ENCODE measurements at places on chromosomes 3 and 15. TPM values are rescaled to one million over a fixed set of nuclear protein-coding genes. Genes with fewer than 3 reads are reported as not detected.

DNA sequence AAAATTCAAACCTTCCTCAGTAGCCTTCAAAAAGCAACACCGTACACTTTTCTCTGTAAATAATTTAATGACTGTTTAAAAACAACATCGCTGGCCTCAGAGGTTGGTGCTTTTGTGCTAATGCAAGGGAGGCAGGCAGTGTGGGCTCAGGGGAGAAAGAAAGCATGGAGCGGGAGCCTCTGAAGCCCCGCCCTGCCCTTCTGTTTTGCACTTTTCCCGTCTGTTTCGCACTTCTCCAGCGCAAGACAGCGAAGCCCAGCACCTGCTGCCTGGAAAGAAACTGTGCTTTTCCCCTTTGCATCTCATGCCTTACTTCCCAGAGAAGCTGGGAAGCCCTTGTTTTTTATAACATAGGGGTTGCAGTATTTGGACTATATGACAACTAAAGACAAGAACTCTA lies 23.1 kb downstream of the TRPM1 start:
- no peak for DNase-seq

DNA sequence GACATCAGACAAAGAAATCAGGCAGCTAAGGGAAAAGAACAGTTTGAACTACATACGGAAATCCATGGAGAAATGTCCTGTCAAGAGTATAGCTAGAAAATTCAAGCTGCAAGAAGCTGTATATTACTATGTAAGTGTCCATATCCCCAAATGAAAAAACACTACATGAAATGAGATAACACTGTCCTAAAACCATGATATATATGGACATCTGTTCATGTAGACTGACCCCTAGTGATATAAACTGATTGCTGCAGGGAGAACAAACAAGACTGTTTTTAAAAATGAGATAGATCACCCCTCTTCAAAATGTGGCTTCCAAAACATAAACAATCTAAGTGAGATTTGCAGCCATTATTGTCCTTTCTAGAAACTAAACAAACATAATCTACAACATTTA lies 985.6 kb downstream of the EPHA3 start:
- DNase-seq = no peak

GRCh38 chr15:81945014-81945615 lies 100.7 kb downstream of the MEX3B start:
- no peak for DNase-seq

DNA sequence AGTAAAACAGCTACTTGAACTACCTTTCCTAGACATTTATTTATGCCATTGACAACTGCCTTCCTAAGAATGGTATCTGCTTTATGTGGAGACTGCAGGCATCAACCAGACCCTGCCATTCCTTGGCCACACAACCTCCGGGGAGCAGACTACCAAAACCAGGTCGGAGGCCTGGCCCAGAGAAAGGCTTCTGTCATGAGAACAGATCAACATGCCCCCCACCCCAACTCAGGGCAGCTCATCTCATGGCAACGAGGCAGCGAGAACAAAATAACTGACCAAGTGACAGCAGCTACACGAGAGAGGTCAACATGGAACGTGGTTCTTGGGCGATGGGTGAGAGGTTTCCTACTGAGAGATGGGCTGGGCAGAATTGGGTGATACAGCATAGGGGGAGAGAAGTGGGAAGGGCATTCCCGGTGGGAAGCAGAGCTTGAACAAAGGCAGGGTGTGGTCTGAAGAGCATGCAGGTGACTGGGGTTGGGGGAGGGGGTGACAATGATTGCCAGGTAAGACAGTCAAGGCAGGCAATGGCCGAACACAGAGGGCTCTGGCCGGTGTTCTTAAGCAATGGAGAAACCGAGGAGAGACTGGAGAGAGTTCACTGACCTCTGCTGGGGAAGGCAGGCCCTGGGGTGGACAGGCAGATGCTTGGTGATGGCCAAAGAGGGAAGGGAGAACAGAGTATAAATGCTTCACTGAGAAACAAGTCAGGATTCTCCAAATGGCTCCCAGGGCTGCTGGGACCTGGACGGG lies 33.9 kb downstream of the CCDC12 start:
- no peak for DNase-seq

DNA sequence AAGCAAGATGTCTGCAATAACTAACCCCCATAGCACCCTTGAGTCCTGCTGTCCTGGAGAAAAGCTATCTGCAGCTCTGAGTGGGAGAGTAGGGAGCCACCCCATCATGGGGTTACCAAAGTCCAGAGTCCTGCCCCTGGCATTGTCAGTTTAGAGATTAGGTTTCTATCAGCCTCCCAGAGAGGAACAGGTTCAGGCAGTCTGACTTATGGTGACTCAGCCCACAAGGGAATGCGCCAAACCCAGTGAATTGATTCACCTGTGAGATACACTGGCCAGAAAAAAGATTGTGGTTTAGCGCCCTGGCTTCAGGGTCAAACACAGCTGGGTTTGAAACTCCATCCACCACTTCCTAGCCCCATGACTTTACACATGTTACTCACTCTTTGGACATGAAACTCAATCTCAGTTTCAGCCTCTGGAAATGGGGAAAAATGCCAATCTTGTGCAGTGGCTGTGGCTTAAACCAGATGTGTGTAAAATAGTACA lies 263.6 kb upstream of the HES1 start:
- peak; percentile 98 for DNase-seq

DNA sequence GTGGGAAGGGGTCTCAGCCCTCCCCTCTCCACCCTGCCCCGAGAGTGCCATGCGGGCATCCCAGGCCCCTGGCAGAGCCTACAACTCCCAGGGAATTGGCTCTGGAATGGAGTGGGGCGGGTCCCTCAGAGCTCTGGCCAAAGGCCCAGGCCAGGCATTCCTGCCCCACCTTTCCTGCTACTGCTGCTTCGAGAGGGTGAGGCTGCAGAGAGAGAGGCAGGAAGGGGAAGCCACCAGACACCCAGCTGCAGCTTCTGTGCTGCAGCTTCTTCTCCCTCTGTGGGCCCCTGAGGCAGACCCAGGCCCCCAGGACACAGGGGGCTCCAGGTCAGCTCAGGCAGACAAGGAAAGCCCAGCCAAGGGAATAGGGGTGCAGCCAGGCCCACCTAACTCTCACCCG lies 2.7 kb downstream of the ALS2CL start:
- no peak for DNase-seq

- DNase-seq = no peak
Measured at GRCh38 chr15:33565094-33565493, 254.3 kb downstream of the RYR3 start.

DNA sequence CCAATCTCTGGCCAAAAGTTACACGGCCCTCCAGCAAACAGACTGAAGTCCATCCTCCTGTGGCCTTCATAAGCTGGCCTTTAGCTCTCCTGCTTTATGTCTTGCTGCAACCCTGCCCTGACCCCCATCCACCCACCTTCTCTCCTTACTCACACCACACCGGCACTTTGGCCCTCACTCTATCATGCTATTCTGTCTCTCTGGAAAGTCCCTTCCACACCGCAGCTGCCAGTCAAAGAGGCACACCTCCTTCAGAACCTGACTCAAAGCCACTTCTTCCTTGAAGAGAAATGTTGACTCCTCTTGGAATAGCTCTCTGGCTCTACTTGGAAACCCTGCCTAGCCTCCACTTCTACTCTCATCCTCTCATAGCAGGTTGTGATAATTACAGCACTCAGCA lies 4.5 kb downstream of the GPR156 start:
- no peak for DNase-seq

DNA sequence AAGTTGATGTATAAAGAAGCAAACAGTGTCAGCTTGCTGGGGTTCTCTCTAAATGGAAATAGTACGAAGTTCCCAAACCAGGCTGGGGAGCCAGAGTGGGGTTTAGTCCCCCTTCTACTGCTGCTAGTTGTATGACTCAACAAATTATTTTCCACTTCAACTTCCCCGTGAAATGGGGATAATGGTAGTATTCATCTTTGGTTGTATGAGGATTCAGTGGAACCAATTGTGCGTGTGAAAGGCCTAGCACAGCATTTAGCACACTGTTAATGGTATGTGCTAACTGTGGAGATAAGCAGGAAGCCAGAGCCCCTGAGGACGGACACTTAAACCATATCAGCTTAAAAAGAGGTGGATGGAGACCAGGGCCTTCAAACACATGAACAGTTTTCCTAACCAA lies 4.2 kb downstream of the SORD start:
- DNase-seq = no peak

DNA sequence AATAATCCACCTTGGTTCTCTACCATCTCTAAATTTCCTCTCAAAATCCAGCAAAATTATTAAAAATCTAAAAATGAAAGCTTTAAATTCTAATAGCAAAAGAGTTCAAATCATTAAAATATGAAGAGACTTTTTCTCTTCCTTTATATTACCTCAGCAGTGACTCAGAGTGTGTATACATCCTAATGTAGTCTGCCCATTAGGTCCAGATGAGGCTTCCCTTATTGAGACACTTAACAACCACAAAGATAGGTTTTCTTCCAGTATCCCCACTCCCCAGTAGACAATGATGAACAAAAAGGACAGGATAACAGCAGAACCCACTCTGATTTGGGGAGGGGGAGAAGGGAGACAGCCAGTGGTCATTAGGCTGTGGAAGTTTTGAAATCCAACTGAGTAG lies 61.5 kb upstream of the DCBLD2 start:
- DNase-seq = no peak

DNA sequence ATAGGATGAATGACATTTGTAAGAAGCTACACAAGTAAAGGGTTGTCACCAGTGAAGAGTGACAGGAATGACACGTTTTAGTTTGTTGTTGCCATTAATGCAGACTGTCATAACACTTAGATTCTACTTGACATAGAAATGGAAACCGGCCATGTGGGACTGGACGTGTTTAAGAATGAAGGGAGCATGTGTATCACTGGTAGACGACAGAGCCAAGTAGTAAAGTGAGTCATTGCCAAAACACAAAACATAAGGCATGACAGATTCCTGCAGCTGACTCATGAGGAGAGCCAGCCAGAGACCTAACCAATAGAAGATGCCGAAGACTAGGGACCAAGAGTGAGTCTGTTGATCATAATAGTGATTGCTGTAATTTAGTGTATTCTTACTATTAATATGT lies 106.2 kb upstream of the PLAAT1 start:
- peak; percentile 45 for DNase-seq

DNA sequence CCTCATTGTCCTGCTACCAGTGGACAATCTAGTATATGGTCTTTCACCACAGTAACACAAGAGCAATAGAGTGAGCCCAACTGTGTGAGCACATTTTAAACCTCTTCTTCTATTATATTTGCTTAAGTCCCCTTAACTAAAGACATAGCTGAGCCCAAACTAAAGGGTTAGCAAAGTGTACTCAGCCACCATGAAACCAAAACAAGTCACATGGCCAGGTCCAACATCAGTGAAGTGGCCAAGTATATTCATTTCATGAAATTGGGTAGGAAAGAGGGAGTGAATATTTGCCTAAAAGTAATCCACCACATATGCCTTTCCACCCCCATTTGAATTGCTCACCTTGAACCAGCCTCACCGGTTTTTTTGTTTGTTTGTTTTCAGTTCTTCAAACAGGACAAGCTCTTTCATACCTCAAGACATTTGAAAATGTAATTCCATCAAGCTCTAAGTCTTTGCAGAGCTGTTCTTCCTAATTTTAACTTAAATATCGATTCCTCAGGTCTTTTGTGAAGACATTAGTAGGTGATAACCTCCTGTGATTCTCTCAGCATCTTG lies 327.0 kb upstream of the SEMA6D start:
- DNase-seq = no peak

DNA sequence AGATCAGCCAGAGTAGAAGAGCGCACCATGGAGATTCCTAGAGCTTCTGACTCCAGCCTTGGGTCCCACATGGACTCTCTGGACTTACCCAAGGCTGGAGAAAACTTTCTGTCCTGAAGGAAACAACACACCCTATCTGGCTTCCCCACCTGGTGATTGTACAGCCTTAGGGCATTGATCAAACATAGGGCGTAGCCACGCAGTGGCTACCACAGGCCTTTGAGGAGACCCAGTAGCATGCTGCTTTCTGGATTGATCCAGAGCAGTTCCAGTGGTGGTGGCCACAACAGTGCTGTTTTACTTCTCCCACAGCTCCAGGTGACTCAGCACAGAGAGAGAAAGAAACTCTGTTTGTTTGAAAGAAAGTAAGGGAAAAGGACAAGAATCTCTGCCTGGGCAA lies 23.5 kb downstream of the PYDC2 start:
- no peak for DNase-seq

- no peak for DNase-seq
Measured at GRCh38 chr3:127467391-127467790, 123.1 kb downstream of the TPRA1 start.

DNA sequence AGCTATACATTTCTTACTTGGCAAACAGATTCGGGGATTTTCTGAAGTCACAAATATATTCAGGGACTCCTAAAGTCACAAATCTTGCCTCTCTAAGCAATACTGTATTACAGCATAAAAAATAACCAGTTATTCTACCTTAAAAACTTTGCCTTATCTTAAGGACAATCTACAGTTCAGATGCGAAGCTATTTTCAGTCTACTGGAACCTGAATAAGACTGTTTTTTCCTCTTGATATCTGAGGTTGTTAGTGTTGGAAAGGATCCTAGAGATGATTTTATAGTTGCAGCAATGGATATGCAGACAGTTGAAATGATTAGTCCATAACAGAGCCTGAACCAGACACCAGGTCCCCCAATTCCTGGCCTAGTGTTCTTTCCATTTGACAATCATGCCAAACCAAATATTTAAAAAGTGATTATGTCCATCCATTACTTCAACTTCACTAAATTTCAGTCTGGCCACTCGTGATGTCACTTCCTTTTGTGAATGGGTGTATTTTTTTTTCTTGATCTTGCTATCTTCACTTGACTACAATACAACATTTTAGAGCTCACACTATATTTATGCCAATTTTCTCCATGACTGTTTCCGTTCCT lies 1.8 kb downstream of the HDGFL3 start:
- no peak for DNase-seq

GRCh38 chr3:11323813-11324212 lies 51.6 kb downstream of the ATG7 start:
- DNase-seq = no peak

DNA sequence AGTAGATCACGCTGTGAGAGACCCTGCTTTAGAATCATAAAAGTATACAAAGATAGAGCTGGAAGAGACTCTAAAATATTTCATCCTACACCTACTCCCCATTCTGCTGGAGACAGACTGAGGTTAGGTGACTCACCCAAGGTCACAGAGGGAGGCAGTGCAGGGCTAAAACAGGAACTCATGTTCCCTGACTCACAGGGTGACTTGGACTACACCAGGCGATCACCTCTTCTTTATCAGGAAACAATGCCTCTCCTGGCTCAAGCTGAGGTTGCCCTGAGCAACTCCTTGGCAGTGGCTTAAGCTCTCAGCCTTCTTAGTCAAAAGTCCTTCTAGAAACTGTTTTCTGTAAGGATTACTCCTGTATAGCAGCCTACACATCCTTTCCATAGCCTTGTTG lies 26.4 kb upstream of the TNFAIP8L3 start:
- DNase-seq = peak; percentile 93

The CCDC39 gene
- total RNA-seq = 0.07 TPM

The CCDC12 gene
- 33.3 TPM for total RNA-seq

The TM6SF1 gene
- total RNA-seq = 17.4 TPM

The CCNB2 gene
- total RNA-seq = 15.8 TPM

The FANCD2OS gene
- total RNA-seq = not detected

The EFHB gene
- 0.33 TPM for total RNA-seq

The PLA2G4E gene
- total RNA-seq = not detected

The STARD9 gene
- total RNA-seq = 4.7 TPM

The CCR1 gene
- total RNA-seq = not detected

The ELL3 gene
- 1.3 TPM for total RNA-seq

The MAGEF1 gene
- 32.5 TPM for total RNA-seq
